ENCODE measurements at places on chromosomes 7 and 10.
A peak's percentile ranks its signal among the peaks of the same experiment; 100 is the strongest.

DNA sequence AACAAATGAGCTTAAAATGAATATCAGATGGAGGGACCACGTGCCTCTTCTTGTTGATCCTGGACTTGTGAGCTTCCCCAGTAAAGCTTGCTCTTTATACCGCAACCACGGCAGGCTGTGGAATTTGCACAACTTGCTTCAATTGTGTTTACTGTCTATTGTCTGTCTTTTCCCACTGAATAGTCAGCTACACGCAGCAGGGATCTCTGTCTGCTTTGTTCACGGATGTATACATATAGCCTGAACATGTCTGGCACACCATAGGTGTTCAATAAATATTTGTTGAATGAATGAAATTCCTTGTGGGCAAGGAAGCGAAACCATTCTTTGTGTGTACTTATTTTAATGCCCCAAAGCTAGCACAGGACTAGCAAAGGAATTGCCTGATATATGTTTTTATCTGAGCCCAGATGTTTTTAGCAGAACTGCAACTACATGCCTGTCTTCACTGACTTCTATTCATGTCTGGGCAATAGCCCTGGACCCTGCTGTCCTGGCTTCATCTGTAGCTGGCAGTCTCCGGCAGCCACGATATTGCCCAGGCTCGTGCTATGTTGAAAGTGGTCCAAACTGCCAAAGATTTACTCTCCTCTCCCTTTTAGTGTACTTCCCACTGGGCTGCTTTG, 29.9 kb upstream of the IFRD1 start:
- peak; percentile 16 for DNase-seq

- no peak for DNase-seq
Observed at GRCh38 chr10:68144709-68145108, 35.4 kb downstream of the MYPN start.

DNA sequence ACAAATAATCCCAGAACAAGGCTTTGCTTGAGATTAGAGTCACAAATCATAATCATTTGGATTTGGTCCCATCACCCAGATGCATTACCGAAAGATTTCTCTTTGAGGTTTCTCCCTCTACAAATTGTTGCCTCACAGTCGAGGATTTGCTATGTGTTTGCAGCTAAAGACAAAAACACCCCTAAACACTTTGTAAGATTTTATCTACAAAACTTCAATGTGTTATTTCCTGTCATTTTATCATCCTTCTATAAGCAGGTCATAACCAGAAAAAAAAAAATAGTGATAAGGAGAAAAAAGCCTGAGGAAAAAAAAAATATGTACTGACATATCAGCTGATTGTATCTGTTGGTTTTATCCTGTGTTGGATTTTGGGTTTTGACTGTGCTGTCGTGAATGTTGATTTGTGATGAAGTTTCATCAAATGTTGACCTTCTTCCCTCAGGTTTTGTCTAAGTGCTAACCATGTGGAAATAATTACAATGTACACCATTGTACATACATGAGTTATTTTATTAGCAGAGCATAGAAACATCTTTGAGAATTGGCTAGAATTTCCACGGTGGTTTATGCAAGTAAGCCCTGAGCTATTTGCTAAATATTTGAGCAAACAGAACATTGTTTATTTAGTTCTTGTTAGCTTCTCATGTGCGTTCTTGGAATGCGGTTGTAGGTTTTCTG, 274.4 kb downstream of the NEBL start:
- DNase-seq: no peak

- peak; percentile 44 for DNase-seq
Observed at GRCh38 chr7:131745390-131746248, 189.2 kb upstream of the PODXL start.

DNA sequence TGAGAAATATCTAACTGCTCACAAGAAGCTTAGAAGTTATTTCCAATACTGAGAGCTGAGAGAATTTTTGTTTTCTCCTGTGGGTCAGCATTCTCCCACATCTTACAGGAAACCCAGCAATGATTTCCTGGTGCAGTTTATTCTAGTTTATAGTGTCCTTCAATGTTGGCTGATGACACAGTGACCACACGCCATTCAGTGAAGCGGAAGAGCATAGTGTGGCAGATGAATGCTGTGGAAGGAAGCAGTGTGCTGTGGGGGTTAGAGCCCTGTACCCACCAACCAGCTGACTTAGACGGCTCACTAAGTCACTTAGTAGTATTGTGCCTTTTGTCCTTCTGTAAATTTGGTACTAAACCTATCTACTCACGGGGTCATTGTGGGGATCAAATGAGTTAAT, 1.4 kb upstream of the TMEM26 start:
- DNase-seq: no peak

DNA sequence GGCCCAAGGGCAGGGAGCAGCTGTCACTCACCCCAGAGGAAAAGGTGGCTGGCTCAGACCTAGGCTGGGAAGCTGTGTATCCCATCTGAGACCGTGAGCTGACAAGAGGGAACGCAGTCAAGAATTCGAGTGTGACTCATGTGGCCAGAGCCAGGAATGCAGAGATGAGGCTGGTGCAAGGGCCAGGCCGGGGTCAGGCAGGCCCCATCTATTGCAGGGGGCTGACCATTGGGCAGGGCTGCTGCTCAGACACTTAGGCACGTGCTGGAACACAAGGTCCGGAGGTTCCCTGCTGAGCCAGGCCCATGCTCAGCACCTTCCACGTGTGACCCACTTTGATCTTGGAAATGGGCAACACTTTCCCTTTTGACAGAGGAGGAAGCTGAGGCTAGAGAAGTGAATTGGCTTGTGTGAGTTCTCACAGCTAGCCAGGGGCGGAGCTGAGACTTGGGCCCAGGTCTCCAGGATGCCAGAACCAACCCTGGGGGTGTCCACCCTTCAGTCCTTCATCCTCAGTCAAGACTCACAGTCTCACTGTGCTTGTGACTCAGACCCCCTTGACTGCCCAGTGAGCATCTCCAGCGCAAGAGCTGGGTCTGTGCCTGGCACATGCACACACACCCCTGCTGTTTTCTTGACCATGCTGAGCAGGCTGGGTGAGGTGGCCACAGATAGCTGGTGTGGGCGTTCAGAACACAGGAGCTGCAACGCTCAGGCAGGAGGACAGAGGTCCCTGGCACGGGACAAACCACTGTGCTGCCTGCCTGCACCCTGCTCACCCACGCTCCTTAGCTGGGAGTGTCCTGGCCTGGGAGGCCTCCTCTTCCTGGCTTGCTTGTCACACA, 47.6 kb upstream of the PPIF start:
- DNase-seq: peak; percentile 98

DNA sequence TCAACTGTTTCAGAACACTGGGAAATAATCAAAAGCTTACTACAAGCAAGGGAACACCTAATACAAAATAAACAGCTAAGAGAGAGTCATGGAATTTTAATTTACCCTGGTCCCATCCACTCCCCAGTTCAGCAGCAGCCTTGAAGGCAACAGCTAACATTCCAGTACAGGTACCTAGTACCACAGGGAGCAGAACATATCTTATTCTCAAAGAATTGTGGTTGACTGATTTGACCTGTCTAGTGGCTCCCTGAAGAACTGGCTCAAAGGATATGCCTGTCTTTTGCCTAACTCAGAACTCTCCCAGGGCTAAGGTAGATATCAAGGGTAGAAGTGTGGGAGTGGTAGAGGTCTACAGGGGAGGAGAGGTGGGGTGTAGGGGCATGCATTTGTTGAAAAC, 32.3 kb downstream of the SMURF1 start:
- DNase-seq: no peak

- DNase-seq: no peak
Observed at GRCh38 chr10:82934947-82935346, 1060.0 kb downstream of the NRG3 start.

- DNase-seq: no peak
Observed at GRCh38 chr7:6530626-6531491, 20.4 kb downstream of the GRID2IP start.

- no peak for DNase-seq
Observed at GRCh38 chr10:100988166-100988565, 823 bp downstream of the TWNK start.

DNA sequence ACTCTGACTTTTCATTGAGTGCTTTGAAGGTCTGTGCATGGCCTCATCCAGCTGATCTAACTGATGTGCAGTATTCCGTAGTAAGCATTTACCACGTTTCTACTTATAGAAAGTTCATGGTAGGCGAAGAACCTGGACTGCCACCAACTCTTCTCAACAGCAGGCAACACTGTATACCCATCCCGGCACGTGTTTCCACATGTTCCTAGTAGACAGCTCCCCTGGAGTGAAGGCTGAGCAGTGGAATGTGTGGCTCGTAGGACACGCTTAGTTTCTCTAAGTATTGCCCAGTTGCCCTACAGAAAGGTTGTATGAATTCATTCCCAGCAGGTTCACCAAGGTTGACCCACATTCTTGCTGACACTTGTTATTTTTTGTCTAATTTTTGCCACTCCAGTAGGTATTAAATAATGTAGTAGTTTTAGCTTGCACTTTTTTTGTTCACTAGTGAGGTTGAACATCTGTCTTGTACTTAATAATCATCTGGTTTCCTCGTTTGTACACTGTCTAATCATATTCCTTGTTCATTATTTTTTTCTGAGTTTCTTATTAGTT, 15.2 kb downstream of the PROSER2 start:
- DNase-seq: no peak

GRCh38 chr7:28666154-28666553, 253.8 kb downstream of the CREB5 start:
- DNase-seq: peak; percentile 84

DNA sequence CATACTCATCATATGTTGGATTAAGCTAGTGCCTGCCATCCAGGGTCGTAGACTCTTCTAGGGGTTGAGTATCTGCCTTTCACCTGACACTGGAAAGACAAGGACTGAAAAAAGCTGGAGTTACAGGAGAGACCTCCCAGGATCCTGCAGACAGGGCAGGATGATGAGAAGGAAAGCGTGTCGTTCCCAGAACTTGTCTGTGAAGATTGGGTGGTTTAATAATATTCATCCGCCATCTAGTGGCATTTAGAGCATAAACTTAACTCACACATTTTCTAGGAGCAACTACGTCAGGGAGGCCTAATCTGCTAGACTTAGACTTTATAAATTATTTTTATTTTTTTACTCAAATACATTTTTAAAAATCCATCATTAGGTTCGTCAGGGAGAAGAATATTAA, 59.6 kb downstream of the ADRB1 start:
- peak; percentile 74 for DNase-seq

GRCh38 chr10:119597405-119598186, 832 bp upstream of the TIAL1 start:
- DNase-seq: peak; percentile 27

- no peak for DNase-seq
Observed at GRCh38 chr7:69192134-69192533, 406.1 kb upstream of the AUTS2 start.

DNA sequence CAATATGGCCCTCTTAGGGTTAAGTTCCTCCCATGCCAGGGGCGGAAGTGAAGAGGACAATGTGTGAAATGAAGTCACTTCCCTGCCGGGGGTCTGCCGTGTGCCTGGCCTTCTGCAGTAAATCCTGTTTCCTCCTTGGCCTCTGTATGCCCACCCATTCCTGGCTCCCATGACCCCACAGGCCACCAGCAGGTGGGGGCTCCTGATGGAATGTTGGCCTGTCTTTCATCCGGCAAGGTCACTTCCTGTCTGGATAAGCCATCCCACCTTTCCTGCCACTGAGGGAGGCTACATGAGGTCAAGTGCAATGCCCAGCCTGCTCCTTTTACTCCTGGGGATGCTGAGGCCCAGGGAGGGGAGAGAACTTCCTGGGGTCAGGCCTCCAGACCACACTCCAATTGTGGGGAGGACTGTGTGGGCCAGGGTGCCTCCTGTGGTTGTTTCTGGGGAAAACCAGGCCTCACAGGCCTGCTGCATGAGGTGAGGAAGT, 22.3 kb downstream of the PALD1 start:
- no peak for DNase-seq

- DNase-seq: peak; percentile 94
Observed at GRCh38 chr7:44259547-44260457, 59.0 kb downstream of the YKT6 start.

DNA sequence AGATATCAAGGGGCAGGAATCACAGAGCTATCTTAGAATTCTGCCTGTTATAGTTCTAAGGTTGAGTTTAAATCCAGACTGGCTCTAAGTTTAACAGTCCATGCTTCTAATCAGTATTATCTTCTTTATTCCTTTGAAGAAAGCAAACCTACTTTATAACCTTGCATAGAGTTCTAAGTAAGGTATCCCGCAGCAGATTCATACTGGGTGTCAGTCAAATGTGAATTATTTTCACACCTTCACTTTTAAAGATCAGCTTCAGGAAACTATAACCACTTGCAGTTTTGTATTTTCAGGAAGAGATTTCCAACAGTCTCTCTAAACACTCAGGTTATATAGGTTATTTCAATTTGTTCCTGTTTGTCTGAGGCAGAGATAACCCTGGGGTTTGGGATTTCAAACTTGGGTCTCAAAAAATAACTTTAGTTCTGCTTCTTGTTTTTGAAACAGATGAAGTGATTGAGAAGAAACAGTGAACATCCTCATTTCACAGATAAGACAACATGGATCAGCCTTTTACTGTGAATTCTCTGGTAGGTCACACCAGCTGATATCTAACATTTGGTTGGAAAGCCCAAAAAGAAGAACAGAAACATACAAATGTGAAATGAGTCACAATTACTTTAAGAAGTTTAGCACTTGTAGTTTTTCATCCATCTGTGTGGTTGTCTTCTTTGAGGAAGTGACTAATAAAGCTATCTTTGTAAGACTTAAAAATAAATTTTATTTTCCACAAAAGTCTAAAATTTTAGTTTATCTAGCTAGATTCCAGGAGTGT, 21.4 kb downstream of the STAMBPL1 start:
- DNase-seq: peak; percentile 47

- DNase-seq: no peak
Observed at GRCh38 chr7:27122077-27122910, 8.3 kb downstream of the HOXA4 start.

GRCh38 chr7:81776161-81776560, 6.3 kb upstream of the HGF start:
- DNase-seq: peak; percentile 33

DNA sequence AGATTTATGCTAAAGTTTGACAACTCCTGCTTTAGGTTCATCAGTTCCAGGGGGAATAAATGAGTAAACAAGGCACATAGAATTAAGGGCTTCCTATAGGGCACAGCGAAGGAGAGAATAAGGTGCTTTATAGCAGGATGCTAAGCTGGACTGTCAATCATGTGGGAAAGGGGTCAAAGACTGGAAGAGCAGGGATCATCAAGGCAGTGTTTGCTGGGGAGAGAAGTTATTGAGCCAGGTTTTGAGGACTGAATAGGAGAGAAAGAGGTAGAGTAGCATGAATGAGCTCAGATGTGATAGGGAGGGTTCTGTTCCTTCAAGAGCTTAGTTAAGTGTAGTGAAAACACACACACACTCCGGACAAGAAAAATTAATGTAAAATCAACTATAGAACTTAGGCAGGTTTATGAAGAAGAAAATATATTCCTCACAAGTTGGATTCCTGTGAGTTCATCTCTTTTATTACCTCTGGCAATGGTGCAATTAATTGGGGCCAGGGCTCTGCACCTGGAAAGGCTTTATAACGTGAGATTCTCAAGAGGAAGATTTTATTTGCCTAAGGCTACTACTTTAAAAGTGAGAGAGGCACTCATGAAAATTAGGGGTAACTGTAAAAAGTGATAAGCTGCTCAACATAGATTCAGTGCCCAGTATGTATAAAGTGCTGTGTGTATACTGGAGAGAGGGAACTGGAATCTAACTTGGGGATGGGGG, 222.4 kb downstream of the AUTS2 start:
- DNase-seq: no peak

GRCh38 chr7:94492601-94493000, 17.0 kb upstream of the CASD1 start:
- no peak for DNase-seq

Data from ELR (cell line).